ENCODE measurements at places on chromosomes 5 and 9. TPM values are rescaled to one million over a fixed set of nuclear protein-coding genes. Genes with fewer than 3 reads are reported as not detected.

BDP1 gene
- 27.8 TPM for total RNA-seq

- no peak for DNase-seq
These were observed 33.6 kb upstream of the IRX4 start for GRCh38 chr5:1916041-1917001.

CBY3 gene
- total RNA-seq: not detected

- DNase-seq: no peak
These were observed 5.0 kb upstream of the MRNIP start for GRCh38 chr5:179863449-179864085.

- DNase-seq: peak; percentile 21
These were observed 77.7 kb downstream of the EFNA5 start for GRCh38 chr5:107593009-107593408.

DNA sequence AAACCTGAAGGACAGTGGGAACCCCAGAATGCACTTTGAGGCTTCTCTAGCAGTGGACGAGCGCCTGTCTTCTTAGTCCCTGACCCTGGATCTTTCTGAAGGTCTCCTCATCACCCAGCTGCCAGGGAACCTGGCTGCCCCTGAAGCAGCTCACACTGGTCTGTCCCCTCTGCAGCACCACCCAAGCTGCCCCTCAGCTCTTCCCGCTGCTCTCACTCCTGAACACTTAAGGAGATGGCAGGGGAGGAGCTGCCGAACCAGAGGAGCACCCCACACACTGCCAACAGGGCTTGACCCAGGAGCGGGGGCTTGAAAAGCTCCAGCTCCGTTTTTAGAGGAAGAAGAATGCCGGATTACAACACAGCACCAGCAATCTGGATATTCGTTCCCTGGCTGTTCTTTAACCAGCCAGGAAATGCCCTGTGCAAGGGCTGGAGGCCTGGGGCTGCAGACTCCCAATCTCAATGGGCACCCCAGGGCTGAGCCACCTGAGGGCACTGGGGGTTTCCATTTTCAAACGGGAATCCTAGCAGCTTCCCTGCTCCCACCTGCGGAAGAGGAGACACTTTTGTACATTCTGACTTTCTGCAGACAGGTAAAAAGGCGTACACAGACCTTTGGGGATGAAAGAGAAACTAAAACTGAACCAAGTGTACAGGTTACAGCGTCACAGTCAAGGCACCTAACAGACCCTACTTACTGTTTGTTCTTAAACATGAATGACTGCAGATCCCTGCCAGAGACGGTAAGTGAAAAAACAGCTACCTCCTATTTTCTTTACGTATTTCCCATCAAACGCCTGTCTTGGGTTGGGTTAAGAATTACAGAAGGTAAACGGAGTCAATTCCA, 36.3 kb downstream of the GOLM1 start:
- DNase-seq: no peak

DNA sequence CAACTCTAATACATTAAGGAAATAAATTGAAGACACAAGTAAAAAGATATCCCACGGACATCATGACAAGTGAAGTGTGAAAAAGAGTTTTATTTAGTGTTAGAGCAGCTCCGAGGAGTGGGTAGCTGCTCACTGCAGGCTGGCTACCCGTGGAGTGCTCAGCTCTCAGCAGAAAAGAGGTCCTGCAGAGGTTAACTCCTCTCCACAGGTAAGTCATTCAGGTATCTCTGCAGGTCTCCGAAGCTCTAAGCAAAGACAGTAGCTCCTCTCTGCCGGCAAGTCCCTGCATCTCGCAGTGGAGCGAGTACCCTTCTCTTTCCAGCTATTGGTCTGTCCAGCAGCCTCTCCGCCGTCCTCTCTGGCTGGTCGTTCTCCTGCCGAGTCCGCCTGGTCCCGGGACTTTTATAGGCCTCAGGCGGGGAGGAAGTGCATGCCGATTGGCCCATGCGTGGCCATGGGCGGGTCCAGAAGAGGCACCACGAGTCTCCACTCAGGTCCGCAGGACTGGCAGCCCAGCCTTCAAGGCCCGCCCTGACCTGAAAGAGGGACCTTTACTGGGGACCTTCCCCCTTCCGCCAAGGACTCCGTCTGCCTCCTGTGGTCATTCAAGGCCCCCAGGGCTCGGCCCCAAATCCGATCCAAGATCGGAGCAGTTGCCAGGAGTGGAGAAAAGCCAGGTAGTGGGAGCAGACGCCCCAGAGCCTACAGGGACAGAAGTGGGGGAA, 29.9 kb downstream of the BTNL9 start:
- no peak for DNase-seq

DNA sequence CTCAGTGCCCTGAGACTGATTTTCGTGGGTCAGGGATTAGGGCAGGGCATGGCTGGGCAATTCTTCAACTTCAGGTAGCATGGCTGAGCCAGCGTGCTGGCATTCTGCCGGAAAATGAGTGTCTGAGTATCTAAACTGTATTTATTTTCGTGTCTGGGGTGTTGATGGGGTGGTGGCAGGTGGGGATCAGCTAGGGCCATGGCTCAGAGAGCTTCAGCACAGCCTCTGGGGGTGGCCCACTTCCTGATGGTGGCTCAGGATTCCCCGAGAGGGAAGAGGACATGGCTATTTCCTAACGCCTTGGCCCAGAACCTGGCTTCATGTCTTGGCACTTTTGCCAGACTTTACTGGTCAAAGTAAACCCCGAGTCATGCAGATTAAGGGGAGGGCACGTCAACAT, 260.5 kb downstream of the GADD45G start:
- no peak for DNase-seq

DNA sequence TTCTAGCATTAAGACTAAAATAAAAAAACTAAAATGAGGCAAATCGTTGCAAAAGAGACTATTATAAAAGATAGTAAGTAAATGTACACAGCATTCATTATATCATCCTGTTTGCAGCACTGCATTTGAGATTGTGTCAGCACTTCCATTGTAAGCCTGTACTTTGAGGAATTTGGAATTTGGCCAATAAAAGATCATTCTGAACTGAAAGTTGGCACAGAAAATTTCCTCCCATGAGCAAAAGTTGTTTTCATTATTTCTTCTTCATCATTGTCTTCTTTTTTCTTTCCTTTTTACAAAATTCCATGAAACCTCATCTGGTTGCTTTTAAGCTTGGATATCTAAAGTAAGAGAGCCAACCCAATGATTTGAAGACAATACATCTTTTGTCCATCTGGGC, 199.3 kb upstream of the ADAMTSL1 start:
- peak; percentile 75 for DNase-seq

- no peak for DNase-seq
These were observed 274.9 kb downstream of the AGTPBP1 start for GRCh38 chr9:85466834-85467233.

ADAMTSL1 gene
- 179 TPM for total RNA-seq

DNA sequence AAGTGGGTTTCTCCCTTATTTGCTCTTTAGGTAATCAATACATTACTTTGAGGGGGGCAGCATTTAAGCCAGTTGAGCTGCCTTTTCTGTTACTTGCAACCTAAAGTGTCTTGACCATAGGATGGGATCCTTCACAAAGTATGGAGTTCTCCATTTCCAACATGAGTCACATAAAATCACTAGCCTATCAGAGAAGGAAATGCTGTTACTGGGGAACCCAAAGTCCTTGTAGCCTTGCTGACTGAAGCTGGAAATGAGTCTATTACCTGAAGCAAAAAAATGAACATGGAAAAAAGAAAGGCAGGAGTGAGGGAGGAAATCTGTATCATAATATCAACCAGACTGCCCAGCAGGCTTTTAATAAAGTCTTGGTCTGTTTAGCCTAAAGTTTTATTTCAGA, 42.8 kb upstream of the SLIT3 start:
- peak; percentile 18 for DNase-seq

CD14 gene
- total RNA-seq: 0.36 TPM

SMIM32 gene
- total RNA-seq: not detected

GRCh38 chr9:86274821-86275643, 7.3 kb downstream of the ISCA1 start:
- no peak for DNase-seq

DAB2IP gene
- 17.4 TPM for total RNA-seq

DNA sequence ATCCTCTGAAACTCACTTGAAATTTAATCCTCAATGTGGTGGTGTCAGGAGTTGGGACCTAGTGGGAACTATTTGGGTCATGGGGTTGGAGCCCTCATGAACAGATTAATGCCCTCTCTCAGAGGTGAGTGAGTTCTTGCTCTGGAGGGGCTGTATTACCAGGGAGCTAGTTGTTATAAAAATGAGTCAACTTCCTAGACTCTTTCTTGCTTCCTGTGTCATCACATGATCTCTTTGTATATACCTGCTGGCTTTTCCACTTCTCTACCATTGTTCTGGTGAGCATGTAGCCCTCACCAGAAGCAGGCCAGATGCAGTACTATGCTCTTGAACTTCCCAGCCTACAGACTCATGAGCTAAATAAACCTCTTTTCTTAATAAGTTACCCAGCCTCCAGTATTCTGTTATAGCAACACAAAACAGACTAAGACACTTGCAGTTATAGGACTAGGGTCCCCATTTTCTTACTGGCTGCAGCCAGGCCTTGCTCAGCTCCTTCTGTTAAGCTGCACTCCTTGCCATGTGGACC, 127.5 kb downstream of the SUSD1 start:
- DNase-seq: no peak

DNA sequence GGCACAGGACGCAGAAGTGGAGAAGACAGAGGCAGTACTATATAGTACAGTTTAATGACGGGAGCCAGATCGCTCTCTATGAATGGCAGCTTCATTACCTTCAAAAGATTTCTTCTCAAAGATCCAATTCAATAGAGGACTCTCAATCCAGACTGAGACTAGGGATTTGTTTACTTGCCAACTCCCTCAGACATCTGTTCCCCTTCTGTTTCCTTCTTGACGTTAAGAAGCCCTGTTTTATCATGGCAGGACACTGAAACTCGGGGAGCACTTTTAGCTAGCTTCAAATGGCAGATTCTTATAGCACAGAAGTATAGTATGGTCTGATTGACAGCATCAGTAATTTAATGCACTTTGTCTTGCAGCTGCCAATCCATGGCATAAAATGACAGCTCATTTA, 747.3 kb upstream of the C9orf72 start:
- no peak for DNase-seq

DNA sequence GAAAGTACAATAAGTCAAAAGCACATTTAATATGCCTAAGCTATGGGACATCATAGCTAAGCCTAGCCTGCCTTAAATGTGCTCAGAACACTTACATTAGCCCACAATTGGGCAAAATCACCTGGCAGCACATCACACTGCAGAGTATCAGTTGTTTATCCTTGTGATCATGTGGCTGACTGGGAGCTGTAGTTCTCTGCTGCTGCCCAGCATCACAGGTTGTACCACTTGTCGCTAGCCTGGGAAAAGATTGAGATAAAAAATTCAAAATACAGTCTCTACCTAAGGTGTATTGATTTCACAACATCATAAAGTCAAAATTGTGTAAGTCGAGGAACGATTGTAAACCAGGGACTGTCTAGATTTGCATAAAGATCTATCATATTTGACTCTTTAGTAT, 58.6 kb downstream of the CAMK4 start:
- no peak for DNase-seq

DNA sequence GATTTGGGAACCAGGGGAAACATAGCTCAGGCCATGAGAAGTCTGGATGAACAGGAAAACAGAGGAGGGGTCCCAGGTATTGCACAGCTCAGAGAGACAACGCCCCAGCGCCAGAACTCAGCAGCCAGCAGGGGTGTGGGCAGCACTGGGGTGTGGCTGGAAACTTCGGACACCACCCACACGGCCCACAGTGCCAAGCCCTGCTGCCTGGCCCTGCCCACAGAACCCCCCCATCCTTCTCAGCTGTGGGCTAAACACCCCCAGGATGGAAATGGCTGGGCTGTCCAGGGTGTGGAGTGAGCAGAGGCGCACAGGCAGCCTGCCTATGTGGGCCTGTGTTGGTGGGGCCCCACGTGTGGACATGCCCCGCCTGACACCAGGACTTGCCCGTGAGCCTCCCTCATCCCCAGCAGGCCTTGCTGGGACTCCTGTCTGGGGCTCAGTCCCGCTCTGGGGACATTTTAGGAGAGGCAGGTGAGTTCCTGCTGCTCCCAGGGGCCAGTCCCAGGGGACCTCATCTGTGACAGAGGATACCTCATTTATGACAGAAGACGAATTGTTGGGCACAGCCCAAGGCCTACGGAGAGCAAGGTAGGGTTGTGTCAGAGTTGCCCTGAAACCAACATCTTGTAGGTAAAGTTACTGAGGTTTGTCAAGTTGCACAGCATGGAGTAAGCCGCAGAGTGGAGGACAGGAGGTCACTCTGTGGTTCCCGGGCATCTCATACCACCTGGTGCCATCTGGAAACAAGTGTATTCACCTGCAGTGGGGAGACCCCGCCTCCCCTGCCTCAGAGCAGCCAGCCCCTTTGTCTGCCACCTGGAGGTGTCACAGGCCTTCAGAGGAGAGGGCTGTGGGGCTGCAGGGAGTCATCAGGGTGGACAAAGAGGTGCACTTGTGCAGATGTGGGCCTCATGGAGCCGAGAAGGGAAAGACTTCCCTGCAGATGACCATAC, 183.2 kb downstream of the AUH start:
- no peak for DNase-seq

HTR4 gene
- not detected for total RNA-seq

DNA sequence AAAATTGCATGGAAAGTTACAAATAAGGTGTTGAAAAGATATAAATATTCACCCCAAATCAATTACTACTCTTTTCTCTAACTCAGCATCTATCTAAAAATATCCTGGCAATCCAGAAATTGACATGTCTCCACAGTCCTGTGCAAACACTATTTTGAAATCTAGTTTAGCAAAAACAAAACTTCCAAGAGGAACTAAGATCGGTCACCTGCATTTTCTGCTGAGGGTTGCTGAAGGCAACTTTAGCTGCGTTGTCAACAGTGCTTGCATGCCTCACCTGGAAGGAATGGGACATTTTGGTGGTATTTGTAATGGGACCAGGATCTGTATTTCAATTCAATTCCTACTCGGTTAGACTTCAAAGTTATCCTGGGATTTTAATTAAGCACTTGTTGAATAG, 398.3 kb downstream of the NTRK2 start:
- DNase-seq: no peak

DNA sequence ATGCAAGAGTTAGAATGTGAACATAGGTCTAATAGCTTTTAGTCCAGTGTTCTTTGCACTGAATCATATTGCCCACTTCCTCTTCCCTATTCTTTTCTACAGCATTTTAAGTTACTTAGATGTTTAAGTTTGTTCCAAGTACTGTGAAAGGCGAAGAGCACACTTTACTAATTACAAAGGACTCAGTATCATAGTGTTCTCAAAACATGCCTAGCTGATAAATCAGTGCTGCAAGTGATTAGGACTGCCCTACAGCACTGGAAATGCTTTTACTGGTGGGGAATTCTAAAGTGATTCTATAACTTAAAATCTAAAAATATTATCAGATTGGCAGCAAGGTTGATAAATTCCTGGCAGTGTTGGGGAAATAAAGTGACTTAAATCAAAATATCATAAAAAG, 177.9 kb upstream of the KCNN2 start:
- DNase-seq: no peak

GRCh38 chr5:139633295-139634027, 14.7 kb upstream of the CXXC5 start:
- peak; percentile 78 for DNase-seq

DNA sequence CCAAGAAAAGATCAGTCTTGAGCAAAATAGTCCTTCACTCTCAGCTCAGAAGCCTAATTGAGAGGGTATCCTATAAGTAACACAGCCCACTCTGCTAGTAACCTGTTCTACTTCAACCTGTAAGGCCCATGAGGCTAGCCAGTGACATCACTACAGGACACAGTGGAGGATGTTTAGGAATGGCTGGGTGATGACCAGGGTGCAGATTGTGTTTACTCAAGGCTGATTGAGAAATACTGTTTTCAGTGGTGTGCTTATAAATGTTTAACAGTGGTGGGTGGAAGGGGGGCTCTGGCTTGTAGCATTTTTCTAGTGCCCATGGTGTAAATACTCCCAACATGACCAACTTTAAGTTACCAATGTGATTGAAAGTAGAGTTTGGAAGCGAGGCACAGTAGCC, 159.8 kb upstream of the CCDC152 start:
- no peak for DNase-seq

- DNase-seq: peak; percentile 87
These were observed 57.0 kb downstream of the COL15A1 start for GRCh38 chr9:99000476-99001395.

Data from fibroblast of the aortic adventitia (primary cell).